ENCODE measurements at places on chromosomes 2 and 18. TPM values are rescaled to one million over a fixed set of nuclear protein-coding genes. Genes with fewer than 3 reads are reported as not detected.

The GCG gene
- not detected for total RNA-seq

DNA sequence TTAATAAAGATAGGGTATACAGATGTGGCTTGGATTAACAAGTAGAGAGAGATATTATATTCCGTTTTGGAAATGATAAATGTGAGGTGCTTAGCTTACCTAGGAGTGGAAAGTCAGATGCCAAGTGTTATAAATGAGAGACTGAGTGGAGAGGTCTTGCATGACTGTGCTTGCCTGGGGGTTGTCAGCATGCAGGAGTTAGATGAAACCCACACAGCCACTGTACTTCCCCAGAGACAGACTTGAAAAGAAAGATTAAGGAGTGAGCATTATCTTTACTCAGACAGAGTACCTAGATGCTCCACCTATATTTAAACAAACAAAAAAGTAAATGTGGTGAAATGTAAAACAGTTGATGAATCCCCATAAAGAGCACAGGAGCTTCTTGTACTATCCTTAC is 482.7 kb downstream of the RIT2 start:
- no peaks in the 10 kb centered on the region for H3K4me1 ChIP-seq
- no peaks in the 10 kb centered on the region for H3K27me3 ChIP-seq
- no peaks in the 10 kb centered on the region for H3K36me3 ChIP-seq
- H3K27ac ChIP-seq = no peak overlapping the region
- H3K4me3 ChIP-seq = no peak overlapping the region

The SRD5A2 gene
- not detected for total RNA-seq

DNA sequence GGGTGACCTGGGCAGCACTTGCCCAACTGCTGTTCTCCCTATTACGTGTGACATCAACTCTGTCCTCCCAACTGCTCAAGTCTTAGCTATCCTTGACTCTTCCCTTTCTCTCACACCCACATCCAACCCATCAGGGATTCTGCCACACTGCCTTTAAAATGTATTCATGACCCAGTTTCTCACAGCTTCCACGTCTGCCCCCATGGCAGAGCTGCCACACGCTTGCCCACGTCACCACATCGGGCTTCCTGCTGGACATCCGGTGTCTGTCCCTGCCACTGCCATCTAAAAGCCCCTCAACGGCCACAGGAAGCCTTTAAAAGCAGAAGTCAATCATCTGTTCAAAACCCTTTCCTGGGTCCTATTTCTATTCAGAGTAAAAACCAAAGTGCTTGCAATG is 233.1 kb upstream of the POU3F3 start:
- H3K27me3 ChIP-seq = no peaks in the 10 kb centered on the region
- H3K27ac ChIP-seq = no peak overlapping the region
- no peak overlapping the region for H3K4me3 ChIP-seq
- no peaks in the 10 kb centered on the region for H3K36me3 ChIP-seq
- no peak for DNase-seq

The CFAP53 gene
- total RNA-seq = 0.34 TPM

The CXCR1 gene
- total RNA-seq = not detected

The STON1 gene
- 10.1 TPM for total RNA-seq

DNA sequence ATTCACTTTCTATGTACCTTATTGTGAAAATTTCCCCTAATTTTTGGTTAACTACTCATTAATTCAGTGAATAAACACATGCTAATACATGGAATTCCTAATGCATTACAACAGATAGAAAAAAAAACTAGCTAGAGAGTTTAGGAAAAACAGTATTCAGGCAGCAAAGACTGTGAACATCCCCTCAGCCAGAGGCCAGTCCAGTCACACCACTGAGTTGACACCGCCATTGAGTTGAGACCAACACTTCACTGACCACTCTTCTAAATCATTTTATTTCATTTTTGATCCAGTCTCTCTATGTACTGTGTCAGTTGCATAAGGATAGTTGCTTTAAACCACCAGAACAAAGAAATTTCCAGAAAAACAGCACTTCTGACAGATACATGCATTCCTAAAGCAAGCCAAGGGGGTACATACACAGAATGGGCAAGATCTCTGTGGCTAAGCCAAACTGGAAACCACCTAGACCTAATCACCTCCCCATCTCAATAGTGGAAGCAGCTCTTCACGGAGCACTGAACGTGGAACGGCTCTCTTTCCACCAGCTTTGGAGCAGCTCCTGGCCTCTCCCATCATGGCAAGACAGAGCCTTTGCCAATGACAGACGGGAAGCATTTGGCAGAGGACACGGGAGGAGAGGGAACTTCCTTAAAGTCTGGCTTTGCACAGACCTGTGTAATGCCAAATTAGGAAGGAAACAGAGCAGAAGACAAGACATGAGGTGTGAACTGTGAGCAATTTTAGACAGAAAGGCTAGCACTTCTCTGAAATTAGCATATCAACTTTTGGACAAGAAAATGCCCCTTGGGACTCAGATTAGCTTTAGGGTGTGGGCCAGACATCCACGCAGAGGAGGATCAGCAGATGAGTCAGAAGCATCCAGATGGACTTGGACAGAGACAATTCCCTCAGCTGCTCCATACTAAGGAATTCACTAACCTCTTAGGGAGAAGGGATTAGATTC is 36.4 kb downstream of the CACNB4 start:
- no peak overlapping the region for H3K4me3 ChIP-seq
- H3K27me3 ChIP-seq = no peaks in the 10 kb centered on the region
- no peak for DNase-seq
- no peaks in the 10 kb centered on the region for H3K36me3 ChIP-seq
- no peak overlapping the region for H3K27ac ChIP-seq
- H3K4me1 ChIP-seq = no peaks in the 10 kb centered on the region

- no peak overlapping the region for H3K4me3 ChIP-seq
- H3K4me1 ChIP-seq = no peaks in the 10 kb centered on the region
- H3K27me3 ChIP-seq = no peaks in the 10 kb centered on the region
These were observed 35.9 kb downstream of the PTGR3 start for GRCh38 chr18:75173125-75173432.

GRCh38 chr18:35060122-35060815 is 19.1 kb downstream of the MAPRE2 start:
- H3K27me3 ChIP-seq = no peaks in the 10 kb centered on the region
- H3K4me1 ChIP-seq = peaks cover 6% of the 10 kb centered on the region
- H3K27ac ChIP-seq = no peak overlapping the region
- no peak overlapping the region for H3K4me3 ChIP-seq
- DNase-seq = no peak
- H3K36me3 ChIP-seq = no peaks in the 10 kb centered on the region

GRCh38 chr2:157182834-157183396 is 74.6 kb upstream of the GALNT5 start:
- DNase-seq = no peak
- H3K4me1 ChIP-seq = no peaks in the 10 kb centered on the region
- H3K36me3 ChIP-seq = no peaks in the 10 kb centered on the region

DNA sequence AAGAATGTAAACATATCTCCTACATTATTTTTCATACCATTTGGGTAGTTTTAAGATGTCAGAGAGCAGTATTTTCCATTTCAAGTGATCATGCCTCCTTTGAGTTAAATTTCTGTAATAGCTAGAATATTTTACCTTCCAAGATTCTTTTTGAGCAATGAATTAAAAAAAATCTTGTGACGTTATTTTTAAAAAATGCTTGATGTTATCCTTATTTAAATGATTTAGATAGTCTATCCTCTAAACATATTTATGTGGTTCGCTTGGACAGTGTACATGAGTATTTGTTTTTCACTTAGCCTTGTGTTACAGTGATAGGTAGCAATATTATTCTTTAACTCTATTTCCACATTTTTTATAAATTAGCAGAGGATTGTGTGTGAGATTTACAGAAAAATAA is 639.2 kb upstream of the CDH2 start:
- no peak for DNase-seq
- H3K4me1 ChIP-seq = no peaks in the 10 kb centered on the region
- no peak overlapping the region for H3K27ac ChIP-seq
- no peak overlapping the region for H3K4me3 ChIP-seq

GRCh38 chr18:67520351-67520921 is 3.9 kb upstream of the DSEL start:
- H3K27me3 ChIP-seq = no peaks in the 10 kb centered on the region
- H3K27ac ChIP-seq = no peak overlapping the region
- peaks cover 5% of the 10 kb centered on the region for H3K4me1 ChIP-seq
- no peak for DNase-seq
- no peak overlapping the region for H3K4me3 ChIP-seq
- H3K36me3 ChIP-seq = no peaks in the 10 kb centered on the region

DNA sequence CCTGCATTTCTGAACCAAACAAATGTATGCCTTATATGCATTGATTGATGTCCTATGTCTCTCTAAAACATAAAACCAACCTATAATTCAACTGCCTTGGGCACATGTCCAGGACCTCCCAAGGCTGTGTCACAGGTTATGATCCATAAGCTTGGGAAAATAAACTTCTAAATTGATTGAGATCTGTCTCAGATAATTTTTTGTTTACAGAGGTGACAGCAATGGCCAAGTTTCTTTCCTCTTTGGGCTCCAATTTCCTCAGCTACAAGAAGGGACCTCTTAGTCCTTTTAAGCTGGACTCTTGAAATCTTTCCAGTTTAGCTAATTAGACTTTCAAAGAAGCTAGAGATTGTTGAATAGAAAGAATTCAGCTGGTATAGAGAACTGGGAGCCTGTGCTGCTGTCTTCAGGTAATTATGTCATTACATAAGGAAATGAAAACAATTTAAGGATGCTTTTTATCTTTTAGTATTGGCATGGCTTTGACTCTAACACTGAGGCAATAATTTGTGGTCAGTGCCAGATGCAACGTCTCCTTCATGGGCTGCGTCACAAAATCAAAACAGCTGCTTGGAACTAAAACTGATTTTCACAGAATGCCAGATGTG is 412.1 kb upstream of the TRIB2 start:
- no peak overlapping the region for H3K27ac ChIP-seq
- no peak for DNase-seq
- H3K4me3 ChIP-seq = no peak overlapping the region

GRCh38 chr18:62621546-62621945 is 93.8 kb upstream of the PHLPP1 start:
- H3K4me1 ChIP-seq = no peaks in the 10 kb centered on the region
- no peak overlapping the region for H3K4me3 ChIP-seq
- no peaks in the 10 kb centered on the region for H3K36me3 ChIP-seq

- no peaks in the 10 kb centered on the region for H3K27me3 ChIP-seq
- H3K36me3 ChIP-seq = no peaks in the 10 kb centered on the region
These were observed 31.8 kb downstream of the AGFG1 start for GRCh38 chr2:227503433-227504406.

- H3K27me3 ChIP-seq = no peaks in the 10 kb centered on the region
- no peaks in the 10 kb centered on the region for H3K36me3 ChIP-seq
- no peak overlapping the region for H3K4me3 ChIP-seq
- H3K27ac ChIP-seq = peak overlapping the region; percentile 54
- peaks cover 9% of the 10 kb centered on the region for H3K4me1 ChIP-seq
These were observed 40.1 kb downstream of the TMEM17 start for GRCh38 chr2:62465741-62466502.

The OR6B2 gene
- total RNA-seq = not detected

DNA sequence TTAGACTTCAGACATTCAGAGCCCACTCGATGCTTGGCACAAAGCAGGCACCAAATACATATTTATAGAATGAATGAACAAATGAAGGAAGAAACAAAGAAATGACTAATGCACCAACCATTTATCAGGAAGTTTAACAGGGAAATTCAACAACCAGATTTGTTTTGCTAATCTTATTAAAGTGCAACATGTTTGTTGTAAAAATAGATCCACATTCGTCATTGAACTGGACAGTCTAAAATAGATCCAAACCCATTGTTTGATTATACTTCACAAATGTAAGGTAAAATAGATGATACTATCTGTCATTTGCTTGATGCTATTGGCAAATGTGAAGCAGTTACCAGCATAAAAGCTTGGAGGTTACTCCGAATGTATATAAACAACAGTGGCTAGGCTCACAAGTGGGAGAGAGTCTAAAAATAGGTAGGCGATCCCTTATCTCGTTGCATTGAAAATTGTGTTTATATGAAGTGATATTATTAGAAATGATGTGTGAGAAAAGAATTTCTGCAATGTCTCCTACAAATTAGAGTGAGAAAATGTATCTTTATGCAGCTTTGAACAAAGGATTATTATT is 246.2 kb downstream of the NEDD4L start:
- H3K4me3 ChIP-seq = no peak overlapping the region
- no peaks in the 10 kb centered on the region for H3K36me3 ChIP-seq
- H3K27ac ChIP-seq = no peak overlapping the region
- peaks cover 2% of the 10 kb centered on the region for H3K4me1 ChIP-seq
- DNase-seq = no peak
- no peaks in the 10 kb centered on the region for H3K27me3 ChIP-seq

DNA sequence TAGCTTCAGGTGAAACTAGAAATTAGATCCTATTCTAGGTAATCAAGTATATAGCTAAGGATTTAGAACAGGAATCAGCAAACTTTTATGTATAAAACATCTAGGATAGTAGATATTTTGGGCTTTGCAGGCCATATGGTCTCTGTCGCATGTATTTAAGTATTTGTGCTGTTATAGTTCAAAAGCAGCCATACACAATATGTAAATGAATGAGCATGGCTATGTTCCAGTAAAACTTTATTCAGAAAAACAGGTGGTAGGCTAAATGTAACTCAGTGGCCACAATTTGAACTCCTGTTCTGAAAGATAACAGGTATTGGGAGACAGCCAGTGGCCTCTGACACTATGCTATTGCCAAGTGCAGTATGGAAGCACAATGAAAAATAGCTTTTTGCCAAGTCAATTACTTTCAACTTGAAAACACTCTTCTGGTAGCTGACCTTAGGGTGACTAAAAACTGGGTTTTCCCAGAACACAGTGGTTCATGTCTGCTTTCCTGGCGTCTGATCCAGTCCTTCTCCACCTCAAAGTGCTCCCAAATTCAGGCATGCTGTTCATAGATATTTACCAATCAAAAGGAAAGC is 304.7 kb upstream of the SYT4 start:
- no peaks in the 10 kb centered on the region for H3K4me1 ChIP-seq
- no peak overlapping the region for H3K27ac ChIP-seq
- H3K4me3 ChIP-seq = no peak overlapping the region
- H3K27me3 ChIP-seq = no peaks in the 10 kb centered on the region
- DNase-seq = no peak

DNA sequence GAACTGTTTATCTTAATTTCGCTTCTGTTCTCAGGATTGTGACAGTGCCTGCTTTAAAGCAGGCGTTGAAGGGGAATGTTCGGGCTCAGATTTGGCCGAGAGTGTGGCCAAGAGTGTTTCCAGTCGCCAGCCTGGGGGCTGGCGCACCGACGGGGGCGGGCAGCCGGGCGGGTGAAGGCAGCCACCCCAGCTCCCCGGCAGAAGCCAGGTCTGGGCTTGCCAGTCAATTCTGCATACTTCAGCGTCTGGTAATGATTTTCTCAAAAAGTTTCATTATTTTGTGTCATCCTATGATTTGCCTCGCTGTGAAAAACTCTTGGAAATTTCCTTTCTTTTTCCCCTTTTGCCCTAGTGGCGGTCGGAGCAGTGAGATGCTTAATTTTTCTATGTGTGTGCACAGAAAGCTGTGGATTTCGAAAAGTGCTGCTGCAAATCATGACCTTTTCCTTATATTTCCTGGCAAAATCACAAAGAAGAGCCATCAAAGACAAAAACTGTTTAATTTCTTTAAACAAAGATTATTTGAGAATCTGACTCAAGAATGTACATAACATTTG is 856 bp downstream of the FAM228A start:
- no peaks in the 10 kb centered on the region for H3K36me3 ChIP-seq
- no peaks in the 10 kb centered on the region for H3K4me1 ChIP-seq
- DNase-seq = no peak
- no peak overlapping the region for H3K27ac ChIP-seq

The D2HGDH gene
- 8.1 TPM for total RNA-seq
